ENCODE measurements at places on chromosomes 4 and X.

GRCh38 chrX:134572816-134573682, 85.2 kb downstream of the PLAC1 start:
- no peak for DNase-seq

- DNase-seq = no peak
Measured at GRCh38 chrX:110162867-110163266, 155.0 kb downstream of the AMMECR1 start.

DNA sequence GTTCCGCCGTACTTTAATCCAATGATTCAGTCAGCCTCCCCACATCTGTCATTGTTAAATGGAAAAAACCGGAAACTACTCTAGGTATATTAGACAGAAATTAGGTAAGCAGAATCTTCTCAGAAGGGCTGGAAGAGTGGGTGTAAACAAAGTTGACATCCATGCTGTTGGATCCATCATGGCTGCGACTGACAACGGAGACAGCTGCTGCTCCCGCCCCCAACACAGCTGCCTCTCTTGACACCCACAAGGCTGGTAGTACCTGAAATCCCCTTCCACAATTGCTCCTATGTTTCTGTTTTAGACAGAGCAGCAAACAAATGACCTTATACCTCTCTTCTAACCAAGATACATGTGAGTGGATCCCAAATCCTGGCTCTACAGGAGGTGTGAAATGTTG, 66.6 kb downstream of the RXFP1 start:
- DNase-seq = no peak

DNA sequence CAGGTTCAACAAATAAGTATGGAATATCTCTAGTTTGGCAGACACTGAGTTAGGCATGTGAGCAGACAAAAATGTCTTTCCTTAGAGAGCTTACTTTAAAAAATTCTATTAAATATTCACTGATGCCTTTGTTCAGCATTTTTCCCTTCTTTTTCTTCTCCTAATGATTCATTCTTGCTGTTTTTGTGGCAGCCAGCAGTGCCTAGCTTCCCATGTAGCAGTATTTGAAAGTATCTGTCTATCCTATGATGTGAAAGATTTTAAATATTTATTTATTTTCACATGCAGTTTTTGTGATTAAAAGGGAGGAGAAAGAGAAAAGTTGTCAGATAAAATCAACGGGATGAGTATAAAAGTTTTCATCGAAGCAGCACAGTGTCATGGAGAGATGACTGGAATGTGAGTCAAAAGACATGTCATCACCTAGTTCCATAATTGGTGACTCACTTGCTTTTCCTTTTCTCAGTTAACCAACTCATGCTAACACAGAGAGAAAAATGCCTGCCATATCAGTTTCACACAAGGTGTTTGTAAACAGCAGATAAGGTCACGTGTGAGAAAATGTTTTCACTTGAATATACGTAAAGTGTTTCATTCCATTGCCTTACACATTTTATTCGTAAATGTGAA, 69.8 kb downstream of the BMPR1B start:
- no peak for DNase-seq

All from AG09319 (cell line).